Naive B cell (primary cell): ENCODE measurements at places on chromosomes 16 and 17. TPM values are rescaled to one million over a fixed set of nuclear protein-coding genes. Genes with fewer than 3 reads are reported as not detected.

- no peaks in the 10 kb centered on the region for H3K4me1 ChIP-seq
- DNase-seq = no peak
- no peak overlapping the region for H3K4me3 ChIP-seq
- no peak overlapping the region for H3K27ac ChIP-seq
These were observed 66.6 kb downstream of the ABCC12 start for GRCh38 chr16:48089053-48089792.

NPIPB8 gene
- not detected for polyA plus RNA-seq

GRCh38 chr16:84410361-84411138 is 42.2 kb downstream of the ATP2C2 start:
- no peaks in the 10 kb centered on the region for H3K36me3 ChIP-seq
- H3K27ac ChIP-seq = no peak overlapping the region
- no peaks in the 10 kb centered on the region for H3K4me1 ChIP-seq
- H3K27me3 ChIP-seq = peaks cover 18% of the 10 kb centered on the region
- H3K4me3 ChIP-seq = no peak overlapping the region
- no peak for DNase-seq

RIPOR1 gene
- 34.5 TPM for polyA plus RNA-seq

- no peak overlapping the region for H3K4me3 ChIP-seq
- H3K36me3 ChIP-seq = no peaks in the 10 kb centered on the region
- H3K27me3 ChIP-seq = no peaks in the 10 kb centered on the region
- no peak for DNase-seq
- peaks cover 54% of the 10 kb centered on the region for H3K4me1 ChIP-seq
These were observed 147.3 kb downstream of the CCDC182 start for GRCh38 chr17:57597531-57598453.

TMC7 gene
- not detected for polyA plus RNA-seq

CALB2 gene
- polyA plus RNA-seq = not detected

STX1B gene
- not detected for polyA plus RNA-seq

- peak within 1 kb of the TSS; percentile 94 for H3K4me3 ChIP-seq
- H3K27ac ChIP-seq = peak within 1 kb of the TSS; percentile 80
- DNase-seq = peak; percentile 46
- peaks cover 43% of the 10 kb centered on the region for H3K4me1 ChIP-seq
- no peaks in the 10 kb centered on the region for H3K27me3 ChIP-seq
These were observed at the start of gene TBKBP1 for GRCh38 chr17:47693731-47694580. TBKBP1 (plus strand) TSS chr17:47694161; CDS start chr17:47696113, 1,952 bp downstream.

DNA sequence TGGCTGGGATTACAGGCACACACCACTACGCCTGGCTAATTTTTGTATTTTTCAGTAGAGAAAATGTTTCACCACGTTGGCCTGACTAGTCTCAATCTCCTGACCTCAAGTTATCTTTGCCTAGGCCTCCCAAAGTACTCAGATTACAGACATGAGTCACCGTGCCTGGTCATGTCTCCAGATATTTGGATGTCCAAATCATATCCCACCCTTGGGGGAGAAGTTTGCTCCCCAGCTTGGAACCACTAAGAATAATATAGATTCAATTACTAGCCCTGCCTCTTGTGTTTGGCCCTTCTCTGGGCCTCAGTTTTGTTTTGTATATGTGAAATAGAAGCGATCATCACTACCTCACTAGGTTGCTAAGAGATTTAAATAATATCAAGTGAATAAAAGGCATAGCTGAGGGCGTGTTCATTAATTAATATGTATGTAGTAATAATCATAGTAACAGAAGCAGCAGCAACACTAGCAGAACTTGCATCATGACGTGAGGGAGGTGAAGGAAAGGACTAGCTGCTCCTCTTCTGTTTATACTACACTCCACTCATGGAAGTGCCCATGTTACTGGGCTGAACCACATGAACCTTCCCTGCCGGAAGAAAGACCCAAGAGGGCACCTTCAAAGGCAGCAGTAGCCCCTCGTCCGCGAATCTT is 253.6 kb upstream of the XYLT1 start:
- H3K27ac ChIP-seq = no peak overlapping the region
- H3K27me3 ChIP-seq = peaks cover 13% of the 10 kb centered on the region
- no peaks in the 10 kb centered on the region for H3K36me3 ChIP-seq
- no peaks in the 10 kb centered on the region for H3K4me1 ChIP-seq
- H3K4me3 ChIP-seq = no peak overlapping the region

- H3K36me3 ChIP-seq = no peaks in the 10 kb centered on the region
- no peaks in the 10 kb centered on the region for H3K4me1 ChIP-seq
- DNase-seq = no peak
- H3K27ac ChIP-seq = no peak overlapping the region
- H3K4me3 ChIP-seq = no peak overlapping the region
These were observed 8.9 kb upstream of the NME1 start for GRCh38 chr17:51144266-51145022.

GRCh38 chr16:83806036-83806435 is 1.7 kb upstream of the HSBP1 start:
- H3K27ac ChIP-seq = peak overlapping the region; percentile 94
- no peaks in the 10 kb centered on the region for H3K27me3 ChIP-seq
- peak overlapping the region; percentile 90 for H3K4me3 ChIP-seq
- H3K36me3 ChIP-seq = peaks cover 7% of the 10 kb centered on the region
- peak; percentile 68 for DNase-seq

DNA sequence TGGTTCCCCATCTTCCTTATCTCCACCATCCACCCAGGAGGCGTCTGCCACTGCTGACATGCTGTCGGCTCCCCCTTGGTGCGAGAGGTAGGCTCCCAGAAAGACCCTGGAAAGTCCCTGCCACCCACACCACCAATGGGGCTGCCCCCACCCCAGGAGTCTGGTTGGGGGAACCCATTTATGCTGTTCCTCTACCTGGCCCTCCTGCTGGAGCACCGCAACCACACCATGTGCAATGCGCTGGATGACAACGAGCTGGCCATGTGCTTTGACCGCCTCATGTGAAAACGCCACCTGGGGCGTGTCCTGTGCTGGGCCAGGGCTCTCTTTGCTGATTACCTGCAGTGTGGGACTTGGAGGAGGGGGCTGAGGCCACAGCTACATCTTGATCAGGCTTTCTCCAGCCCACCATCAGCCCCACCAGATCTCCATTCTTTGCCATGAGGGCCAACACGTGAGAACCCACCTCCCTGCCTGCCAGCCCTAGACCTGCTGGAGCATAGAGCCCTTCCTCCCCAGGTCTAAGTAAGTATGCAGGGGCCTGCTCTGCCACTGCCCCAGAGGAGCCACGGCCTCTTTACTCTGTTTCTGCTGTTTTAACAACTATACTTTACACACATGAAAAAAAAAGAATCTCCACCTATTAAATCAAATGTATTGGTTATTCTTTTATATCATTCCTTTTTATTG is 7.9 kb upstream of the ALDH3A1 start:
- H3K27ac ChIP-seq = peak overlapping the region; percentile 80
- no peak overlapping the region for H3K4me3 ChIP-seq
- H3K27me3 ChIP-seq = peaks cover 5% of the 10 kb centered on the region
- H3K36me3 ChIP-seq = no peaks in the 10 kb centered on the region

SLC13A2 gene
- polyA plus RNA-seq = not detected

DNA sequence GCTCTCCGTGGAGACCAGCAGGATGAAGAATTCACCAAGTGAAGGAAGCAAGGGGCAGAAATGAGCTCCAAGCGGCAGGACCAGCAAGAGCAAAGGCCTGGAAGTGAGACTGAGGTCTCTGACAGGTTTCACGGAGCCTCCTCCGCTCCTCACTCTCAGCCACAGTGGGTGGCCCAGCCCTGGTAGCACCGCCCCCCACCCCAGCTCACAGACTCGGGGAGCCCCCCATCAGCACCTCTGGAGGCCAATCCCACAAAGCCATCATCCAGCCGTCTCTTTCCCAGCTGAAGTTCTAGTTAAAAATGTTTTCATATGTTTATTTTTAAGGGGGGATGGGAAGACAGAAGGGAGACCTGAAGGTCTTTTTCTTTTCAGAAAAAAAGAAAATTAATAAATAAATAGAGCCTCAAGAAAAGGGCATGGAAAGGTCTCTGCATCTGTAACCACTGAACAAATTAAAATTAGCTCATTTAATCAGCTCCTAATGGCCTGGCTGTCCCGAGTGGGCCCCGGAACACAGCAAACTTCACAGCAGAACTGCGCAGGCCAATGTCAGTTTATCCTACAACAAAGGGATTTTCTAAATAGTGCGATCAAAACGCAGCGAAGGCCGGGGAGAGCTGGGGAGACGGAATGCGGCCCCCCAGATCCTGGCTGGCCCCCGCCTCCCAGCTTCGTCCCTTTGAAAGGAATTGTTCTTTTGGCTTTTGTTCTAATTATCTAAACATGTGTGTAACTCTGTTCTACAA is 190.3 kb downstream of the ZNF423 start:
- H3K27me3 ChIP-seq = no peaks in the 10 kb centered on the region
- H3K36me3 ChIP-seq = no peaks in the 10 kb centered on the region
- no peak for DNase-seq

GRCh38 chr17:75625813-75626486 is 7.3 kb upstream of the SMIM5 start:
- DNase-seq = peak; percentile 15
- no peaks in the 10 kb centered on the region for H3K27me3 ChIP-seq
- H3K4me3 ChIP-seq = no peak overlapping the region
- H3K36me3 ChIP-seq = peaks cover 11% of the 10 kb centered on the region

- H3K36me3 ChIP-seq = no peaks in the 10 kb centered on the region
- peaks cover 11% of the 10 kb centered on the region for H3K4me1 ChIP-seq
These were observed 17.9 kb downstream of the SEC14L5 start for GRCh38 chr16:4976079-4976478.

- no peak for DNase-seq
- H3K4me3 ChIP-seq = peak overlapping the region; percentile 90
- H3K36me3 ChIP-seq = no peaks in the 10 kb centered on the region
- H3K4me1 ChIP-seq = peaks cover 48% of the 10 kb centered on the region
These were observed 947 bp downstream of the DDX42 start for GRCh38 chr17:63774969-63775265.

DNA sequence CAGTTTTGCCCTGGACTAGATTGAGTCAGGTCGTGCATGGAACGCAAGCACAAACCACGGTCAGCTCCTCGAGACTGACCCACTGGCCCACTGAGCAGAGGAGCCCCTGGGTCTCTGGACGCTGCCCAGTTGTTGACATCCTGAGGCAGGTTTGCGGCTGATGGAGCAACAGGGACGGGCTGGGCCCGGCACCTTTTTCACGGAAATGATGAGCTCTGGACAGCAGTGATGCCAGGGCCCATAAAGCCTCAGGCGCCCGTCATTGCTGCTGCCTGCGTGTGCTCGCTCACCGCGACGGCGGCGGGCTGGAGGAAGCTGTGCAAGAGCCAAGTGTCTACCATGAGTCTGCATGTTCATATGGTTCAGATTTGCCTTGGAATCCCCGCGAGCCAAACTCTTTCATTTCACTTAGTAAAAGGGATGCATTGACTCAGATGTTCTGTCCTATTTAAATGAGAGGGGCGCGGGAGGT is 30.8 kb upstream of the CRISPLD2 start:
- no peak overlapping the region for H3K27ac ChIP-seq
- no peaks in the 10 kb centered on the region for H3K27me3 ChIP-seq
- H3K4me1 ChIP-seq = no peaks in the 10 kb centered on the region
- DNase-seq = no peak
- H3K4me3 ChIP-seq = no peak overlapping the region

CCL17 gene
- polyA plus RNA-seq = not detected

DNA sequence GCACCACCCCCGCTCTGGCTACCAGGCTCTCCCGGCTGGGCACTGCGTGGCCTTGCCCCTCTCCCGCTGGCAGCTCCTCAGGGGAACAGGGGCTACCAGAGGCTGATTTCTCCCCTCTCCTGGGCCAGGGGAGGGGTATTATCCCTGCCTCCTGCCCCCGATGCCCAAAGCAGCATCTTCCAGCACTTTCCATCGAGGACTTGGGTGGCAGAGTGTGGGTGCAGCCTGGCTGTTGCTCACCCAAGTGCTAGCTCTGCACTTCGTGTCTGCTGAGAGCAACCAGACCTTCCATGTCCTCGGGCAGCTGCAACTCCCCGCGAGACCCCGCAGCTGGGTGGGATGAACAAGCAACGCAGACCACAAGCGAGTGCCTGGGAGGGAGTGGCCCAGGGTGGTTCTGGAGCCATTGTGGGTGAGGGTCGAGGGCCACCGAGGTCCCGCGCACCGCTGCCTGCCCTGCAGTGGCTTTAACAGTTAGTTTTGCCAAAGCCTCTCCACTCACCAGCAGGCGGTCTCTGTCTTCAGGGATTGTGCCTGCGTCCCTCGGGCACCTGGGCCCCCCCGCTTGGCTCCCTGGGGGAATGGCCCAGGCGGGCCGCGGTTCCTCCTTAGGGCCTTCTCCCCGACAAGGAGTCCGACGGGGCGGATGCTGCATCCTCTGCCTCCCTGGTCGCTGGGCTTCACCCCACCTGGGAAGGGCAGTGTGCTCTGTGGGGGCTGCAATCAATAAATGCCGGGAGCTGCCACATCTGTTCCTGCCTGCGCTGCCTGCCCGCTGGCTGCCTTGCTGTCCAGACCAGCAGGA is 8.4 kb downstream of the SLC25A10 start:
- H3K36me3 ChIP-seq = no peaks in the 10 kb centered on the region
- H3K27ac ChIP-seq = no peak overlapping the region
- H3K4me1 ChIP-seq = no peaks in the 10 kb centered on the region
- H3K27me3 ChIP-seq = peaks cover 8% of the 10 kb centered on the region
- DNase-seq = no peak

GRCh38 chr16:27549464-27549745 is 308 bp downstream of the GTF3C1 start:
- peak overlapping the region; percentile 100 for H3K27ac ChIP-seq
- no peaks in the 10 kb centered on the region for H3K27me3 ChIP-seq
- peaks cover 8% of the 10 kb centered on the region for H3K36me3 ChIP-seq

- no peak for DNase-seq
- peaks cover 31% of the 10 kb centered on the region for H3K36me3 ChIP-seq
- H3K27me3 ChIP-seq = no peaks in the 10 kb centered on the region
- no peak overlapping the region for H3K27ac ChIP-seq
- no peak overlapping the region for H3K4me3 ChIP-seq
- H3K4me1 ChIP-seq = no peaks in the 10 kb centered on the region
These were observed 189.8 kb downstream of the KATNIP start for GRCh38 chr16:27739606-27740357.

PMP22 gene
- not detected for polyA plus RNA-seq

- no peak for DNase-seq
- H3K36me3 ChIP-seq = peaks cover 6% of the 10 kb centered on the region
- H3K27me3 ChIP-seq = no peaks in the 10 kb centered on the region
These were observed 3.1 kb upstream of the CORO7 start for GRCh38 chr16:4419402-4419959.

ST6GALNAC1 gene
- not detected for polyA plus RNA-seq

DNA sequence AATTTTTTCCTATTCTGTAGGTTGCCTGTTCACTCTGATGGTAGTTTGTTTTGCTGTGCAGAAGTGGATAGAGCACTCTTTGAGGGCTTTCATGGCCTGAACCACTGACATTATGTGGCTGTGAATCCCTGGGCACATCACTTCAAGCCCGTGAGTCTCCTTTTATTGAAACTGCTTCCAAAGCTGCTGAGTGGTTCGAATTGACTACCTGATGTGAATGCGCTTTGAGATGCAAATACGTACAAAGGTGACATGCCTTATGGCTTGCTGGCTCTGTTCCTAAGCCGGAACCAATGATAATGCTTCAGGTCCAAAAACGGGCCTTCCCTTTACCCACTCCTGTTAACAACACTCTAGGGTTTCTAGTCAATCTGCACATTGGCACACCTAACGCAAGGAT is 34.3 kb downstream of the ASPA start:
- H3K27me3 ChIP-seq = peaks cover 8% of the 10 kb centered on the region
- DNase-seq = no peak
- no peak overlapping the region for H3K27ac ChIP-seq
- H3K4me1 ChIP-seq = no peaks in the 10 kb centered on the region
